ENCODE measurements at places on chromosomes 13 and 19. TPM values are rescaled to one million over a fixed set of nuclear protein-coding genes. Genes with fewer than 3 reads are reported as not detected.

The FPR1 gene
- 0.30 TPM for polyA plus RNA-seq

The SLC25A41 gene
- polyA plus RNA-seq, result not detected

The RASGRP4 gene
- 0.06 TPM for polyA plus RNA-seq

GRCh38 chr13:20787180-20787579 is 13.4 kb upstream of the EEF1AKMT1 start:
- DNase-seq, result no peak
- no peaks in the 10 kb centered on the region for H3K27me3 ChIP-seq
- no peak overlapping the region for H3K4me3 ChIP-seq
- H3K36me3 ChIP-seq, result peaks cover 29% of the 10 kb centered on the region
- no peak overlapping the region for H3K27ac ChIP-seq
- no peaks in the 10 kb centered on the region for H3K4me1 ChIP-seq

DNA sequence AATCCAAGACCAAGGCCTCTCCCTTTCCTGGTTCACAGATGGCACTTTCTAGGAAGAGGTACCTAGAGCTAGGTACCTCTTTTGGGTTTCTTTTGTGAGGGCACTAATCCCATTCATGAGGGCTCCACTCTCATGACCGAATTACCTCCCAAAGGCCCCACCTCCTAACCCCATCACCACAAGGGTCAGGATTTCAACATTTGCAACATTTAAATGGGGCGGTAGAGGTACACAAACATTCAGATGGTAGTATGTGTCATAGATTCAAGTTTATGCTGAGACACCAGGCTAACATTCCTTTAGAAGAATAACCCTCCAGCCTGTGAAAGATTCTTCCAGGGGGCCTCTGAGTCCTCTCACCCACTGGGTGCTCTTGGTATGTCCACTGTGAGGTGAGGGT is 116.3 kb downstream of the FOXO1 start:
- H3K4me3 ChIP-seq, result no peak overlapping the region
- H3K27ac ChIP-seq, result no peak overlapping the region
- H3K27me3 ChIP-seq, result no peaks in the 10 kb centered on the region
- H3K4me1 ChIP-seq, result no peaks in the 10 kb centered on the region
- H3K36me3 ChIP-seq, result no peaks in the 10 kb centered on the region
